ENCODE measurements at places on chromosomes 7 and 10. TPM values are rescaled to one million over a fixed set of nuclear protein-coding genes. Genes with fewer than 3 reads are reported as not detected.

Gene ELN
- 75.1 TPM for total RNA-seq

Gene ELFN1
- total RNA-seq: 3.8 TPM

Gene TRIM50
- total RNA-seq: not detected

Gene C10orf67
- total RNA-seq: 0.61 TPM

Gene VKORC1L1
- total RNA-seq: 18.1 TPM

Gene ANKRD30A
- not detected for total RNA-seq

Gene NPTX2
- 4.5 TPM for total RNA-seq

Gene PNLIPRP3
- not detected for total RNA-seq

Gene STEAP1
- 0.92 TPM for total RNA-seq

Gene HMX3
- total RNA-seq: not detected

Gene GNAT3
- total RNA-seq: not detected

Gene PVRIG
- 0.63 TPM for total RNA-seq

Gene GRID1
- total RNA-seq: 1.1 TPM
